ENCODE measurements at places on chromosomes 7 and 10.

GRCh38 chr10:99888622-99889021 is 106.2 kb downstream of the ABCC2 start:
- DNase-seq: no peak

DNA sequence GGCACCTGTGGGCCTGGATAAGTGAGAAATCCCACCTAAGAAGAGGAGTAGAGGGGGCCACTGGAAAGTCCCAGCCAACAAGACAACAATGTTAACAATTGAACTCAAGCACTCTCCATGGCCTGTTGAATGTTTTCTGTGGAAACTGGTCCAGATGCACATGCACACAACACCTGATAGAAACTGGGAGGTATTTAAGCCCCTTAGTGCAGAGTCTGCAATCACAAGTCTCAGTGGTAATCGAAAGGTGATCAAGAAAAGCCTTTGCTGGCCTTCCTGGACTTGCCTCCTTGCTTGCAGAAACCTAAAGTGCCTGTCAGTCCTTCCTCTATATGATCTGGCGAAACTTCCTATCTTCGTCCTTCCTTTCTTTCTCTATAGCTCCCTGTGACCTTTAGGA is 30.6 kb upstream of the HNRNPH3 start:
- no peak for DNase-seq

GRCh38 chr7:73847941-73848723 is 5.8 kb upstream of the METTL27 start:
- no peak for DNase-seq

GRCh38 chr7:44313621-44314031 is 11.8 kb downstream of the CAMK2B start:
- DNase-seq: no peak

GRCh38 chr7:146781352-146782116 is 664.9 kb downstream of the CNTNAP2 start:
- DNase-seq: no peak

DNA sequence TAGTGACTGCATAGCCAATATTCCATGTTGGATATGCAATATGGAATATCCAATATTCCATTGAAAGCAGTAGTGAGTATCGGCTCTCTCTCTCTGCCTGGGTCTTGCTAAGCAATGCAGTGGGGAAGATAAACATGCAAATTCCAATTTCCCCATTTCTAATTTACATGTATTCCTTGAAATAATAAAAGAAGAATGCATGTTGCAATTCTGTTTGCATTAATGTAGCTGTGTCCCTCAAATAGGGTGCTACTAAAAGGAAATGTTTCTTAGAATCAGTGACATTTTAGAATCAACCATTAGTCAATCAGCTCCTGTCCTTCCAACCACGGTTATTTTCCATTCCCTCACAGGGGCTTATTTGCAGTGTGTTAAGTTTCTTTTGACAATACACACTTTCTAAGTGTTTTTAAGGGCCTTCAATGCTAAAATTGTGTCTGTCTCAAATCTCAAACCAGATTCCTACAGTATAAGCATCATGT is 46.7 kb downstream of the AFAP1L2 start:
- no peak for DNase-seq

DNA sequence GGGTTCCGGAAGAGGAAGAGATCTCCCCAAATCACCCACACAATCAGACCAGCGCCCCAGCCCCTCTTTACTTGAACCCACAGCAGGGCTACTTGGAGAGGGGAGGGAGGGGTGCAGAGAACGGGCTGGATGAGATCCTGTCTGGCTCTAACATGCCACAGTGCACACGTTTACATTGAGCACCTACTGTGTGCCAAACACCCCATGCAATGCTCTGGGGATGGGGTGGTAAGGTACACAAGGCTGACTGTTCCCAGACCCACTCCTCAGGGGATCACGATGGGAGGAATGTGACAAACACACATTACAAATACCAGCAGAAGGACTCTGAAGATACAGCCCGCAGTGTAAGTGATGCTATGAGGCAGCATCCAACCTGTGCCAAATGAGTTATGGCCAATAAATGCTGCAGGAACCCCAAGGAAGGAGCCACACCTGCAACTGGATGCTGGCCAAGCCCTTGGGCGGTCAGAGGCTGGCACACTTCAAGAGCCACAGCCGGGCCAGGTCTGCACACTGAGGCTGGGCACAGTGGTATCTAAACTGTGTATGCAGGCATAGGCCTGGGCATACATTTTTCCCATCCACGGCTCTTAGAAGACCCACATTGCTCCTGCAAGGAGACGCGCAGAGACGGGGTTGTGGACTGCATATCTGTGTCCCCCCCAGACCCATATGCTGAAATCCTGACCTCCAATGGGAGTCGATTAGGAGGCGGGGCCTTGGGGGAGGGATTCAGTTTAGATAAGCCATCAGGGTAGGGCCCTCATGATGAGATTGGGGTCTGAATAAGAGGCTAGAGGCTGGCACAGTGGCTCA is 6.4 kb downstream of the SPOCK2 start:
- no peak for DNase-seq

GRCh38 chr10:72730479-72730878 is 38.5 kb downstream of the MCU start:
- no peak for DNase-seq

DNA sequence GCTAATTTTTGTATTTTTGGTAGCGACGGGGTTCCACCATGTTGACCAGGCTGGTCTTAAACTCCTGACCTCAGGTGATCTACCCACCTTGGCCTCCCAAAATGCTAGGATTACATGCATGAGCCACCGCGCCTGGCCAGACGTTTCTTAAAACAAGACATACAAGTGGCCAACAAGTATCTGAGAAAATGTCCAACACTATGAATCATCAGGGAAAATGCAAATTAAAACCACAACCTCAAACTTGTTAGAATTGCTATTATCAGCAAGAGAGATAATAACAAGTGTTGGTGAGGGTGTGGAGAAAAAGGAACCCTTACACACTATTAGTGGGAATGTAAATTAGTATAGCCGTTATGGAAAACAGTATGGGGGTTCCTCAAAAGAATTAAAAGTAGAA is 148.6 kb downstream of the SUGCT start:
- no peak for DNase-seq

- no peak for DNase-seq
These were observed 331.5 kb upstream of the NFE2L3 start for GRCh38 chr7:25820432-25821040.

DNA sequence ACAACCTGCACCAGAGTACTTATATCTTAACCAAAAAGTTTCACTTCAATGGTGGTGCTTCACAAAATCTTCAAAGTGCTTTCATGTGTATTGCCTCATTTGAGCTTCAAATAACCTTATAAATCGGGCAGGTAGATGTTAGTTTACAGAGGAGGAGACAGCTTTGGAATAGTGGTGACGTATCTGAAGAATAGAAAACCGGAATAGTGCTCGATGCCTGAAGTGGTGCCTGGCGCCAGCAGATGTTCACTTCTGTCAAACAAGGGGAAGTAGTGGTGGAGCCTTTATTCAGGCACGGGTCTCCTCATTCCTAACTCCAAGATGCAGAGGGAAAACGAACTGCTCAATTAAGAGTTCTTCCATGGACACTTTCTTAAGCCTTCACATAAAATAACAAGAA is 58.1 kb downstream of the NHLRC2 start:
- DNase-seq: no peak

GRCh38 chr7:26670290-26670689 is 194.1 kb downstream of the SKAP2 start:
- DNase-seq: no peak

DNA sequence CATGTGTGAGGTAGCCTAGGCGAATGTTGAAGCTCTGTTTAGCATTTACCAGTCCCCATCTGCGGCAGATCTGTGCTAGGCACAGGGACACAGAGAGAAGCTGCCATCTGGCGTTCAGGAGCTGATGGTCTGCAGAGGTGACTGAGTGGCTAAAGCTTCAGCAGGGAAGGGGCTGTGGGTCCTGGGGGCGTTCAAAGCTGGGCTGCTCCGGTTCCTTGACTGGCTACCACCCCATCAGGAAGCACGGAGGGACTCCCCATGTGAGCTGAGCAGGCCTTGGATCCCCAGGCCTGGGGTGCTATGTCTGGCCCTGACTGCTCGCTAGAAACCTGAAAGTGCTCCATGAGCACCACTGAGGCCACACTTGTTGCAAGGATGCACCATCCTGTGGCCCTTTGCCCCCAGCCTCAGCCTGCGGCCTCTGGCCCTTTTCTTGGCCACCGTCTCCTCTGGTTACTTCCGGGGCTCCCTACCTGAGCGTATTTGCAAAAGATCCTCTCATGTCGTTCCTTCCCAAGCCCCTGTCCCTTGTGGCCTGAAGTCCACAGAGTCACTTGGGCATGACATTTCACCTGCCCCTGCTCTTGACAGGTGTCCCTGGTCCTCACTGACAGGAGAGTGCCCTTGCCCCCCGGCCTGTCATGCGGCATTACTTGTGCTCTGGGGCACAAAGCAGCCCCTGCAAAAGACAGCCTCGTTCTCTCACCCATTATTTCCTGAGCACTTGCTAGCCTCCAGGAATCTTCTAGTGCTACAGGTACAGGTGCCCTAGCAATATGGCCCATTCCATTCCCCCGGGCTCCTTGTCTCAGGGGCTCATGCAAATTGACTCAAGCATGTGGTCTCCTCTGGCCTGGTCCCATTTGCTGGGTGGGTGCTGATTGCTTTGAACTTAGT is 108.1 kb downstream of the GLRX3 start:
- peak; percentile 43 for DNase-seq

DNA sequence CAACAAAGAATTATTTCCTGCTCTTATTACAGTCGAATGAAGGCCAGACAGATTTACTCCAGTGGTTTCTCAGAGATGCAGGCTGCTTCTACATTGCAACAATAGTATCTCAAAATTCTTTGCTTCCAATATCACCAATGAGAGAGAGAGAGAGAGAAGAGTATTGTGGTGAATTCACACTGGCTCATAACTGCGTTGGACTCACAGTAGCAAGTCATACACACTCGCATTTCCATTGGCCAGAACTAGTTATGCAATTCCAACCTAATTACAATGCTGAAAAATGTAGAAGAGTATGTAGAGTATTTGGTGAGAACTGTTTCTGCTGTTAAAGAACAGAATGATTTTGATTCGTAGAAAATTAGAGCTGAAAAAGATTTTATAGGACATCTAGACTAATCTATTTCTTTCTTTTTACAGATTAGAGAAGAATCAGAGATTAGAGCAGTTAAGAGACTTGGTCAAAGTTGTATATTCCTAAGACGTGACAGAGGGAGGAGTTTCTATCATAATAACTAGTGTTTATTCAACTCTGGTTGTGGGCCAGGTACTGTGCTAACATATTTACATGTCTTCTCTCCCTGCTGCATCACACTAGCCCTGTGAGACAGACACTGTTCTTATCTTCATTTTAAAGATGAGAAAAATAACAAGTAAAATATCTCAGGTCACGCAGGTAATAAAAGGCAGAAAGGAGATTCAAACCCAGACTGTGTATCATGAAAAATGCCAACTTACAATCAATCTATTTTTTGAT is 34.6 kb upstream of the PDK4 start:
- no peak for DNase-seq

- no peak for DNase-seq
These were observed 134.6 kb downstream of the ZNF438 start for GRCh38 chr10:30897048-30897447.

DNA sequence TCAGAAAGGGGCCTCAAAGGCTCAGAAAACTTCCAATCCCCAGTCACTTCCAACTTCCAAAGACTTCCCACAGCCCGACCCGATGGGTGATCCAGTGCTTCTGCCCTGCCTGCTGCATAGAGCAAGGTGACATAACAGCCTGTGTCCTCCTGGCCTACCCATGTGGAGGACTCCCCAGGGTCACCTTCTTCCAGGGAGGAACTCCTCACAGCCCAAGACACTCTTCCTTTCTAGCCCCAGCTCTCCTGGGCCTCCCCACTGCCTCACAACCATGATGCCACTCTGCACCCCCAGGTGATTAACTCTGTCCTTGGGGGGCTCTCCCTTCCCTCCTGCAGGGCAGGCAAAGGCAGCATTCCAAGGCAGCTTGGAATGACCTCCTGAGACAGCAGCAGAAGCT is 158.4 kb upstream of the PDE1C start:
- no peak for DNase-seq

GRCh38 chr10:63197344-63198092 is 64.4 kb downstream of the NRBF2 start:
- DNase-seq: no peak

DNA sequence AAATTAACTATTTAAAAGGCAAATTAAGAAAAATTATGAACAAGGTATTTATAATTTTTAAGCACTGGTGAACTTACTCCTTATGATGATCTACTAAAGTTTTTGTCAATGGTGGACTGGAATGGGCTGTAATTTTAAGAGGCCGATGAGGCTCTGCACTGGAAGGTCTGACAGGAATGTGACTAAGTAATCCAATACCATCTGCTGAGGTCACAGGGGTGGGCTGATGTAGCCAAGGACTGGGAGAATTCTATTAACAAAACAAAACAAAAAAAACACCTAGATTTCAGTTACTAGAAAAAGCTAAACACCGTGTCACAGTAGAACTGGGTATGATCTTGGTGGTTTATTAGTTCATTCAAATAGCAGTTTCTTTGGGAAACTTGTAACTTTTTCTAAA is 75.9 kb downstream of the NRBF2 start:
- no peak for DNase-seq

DNA sequence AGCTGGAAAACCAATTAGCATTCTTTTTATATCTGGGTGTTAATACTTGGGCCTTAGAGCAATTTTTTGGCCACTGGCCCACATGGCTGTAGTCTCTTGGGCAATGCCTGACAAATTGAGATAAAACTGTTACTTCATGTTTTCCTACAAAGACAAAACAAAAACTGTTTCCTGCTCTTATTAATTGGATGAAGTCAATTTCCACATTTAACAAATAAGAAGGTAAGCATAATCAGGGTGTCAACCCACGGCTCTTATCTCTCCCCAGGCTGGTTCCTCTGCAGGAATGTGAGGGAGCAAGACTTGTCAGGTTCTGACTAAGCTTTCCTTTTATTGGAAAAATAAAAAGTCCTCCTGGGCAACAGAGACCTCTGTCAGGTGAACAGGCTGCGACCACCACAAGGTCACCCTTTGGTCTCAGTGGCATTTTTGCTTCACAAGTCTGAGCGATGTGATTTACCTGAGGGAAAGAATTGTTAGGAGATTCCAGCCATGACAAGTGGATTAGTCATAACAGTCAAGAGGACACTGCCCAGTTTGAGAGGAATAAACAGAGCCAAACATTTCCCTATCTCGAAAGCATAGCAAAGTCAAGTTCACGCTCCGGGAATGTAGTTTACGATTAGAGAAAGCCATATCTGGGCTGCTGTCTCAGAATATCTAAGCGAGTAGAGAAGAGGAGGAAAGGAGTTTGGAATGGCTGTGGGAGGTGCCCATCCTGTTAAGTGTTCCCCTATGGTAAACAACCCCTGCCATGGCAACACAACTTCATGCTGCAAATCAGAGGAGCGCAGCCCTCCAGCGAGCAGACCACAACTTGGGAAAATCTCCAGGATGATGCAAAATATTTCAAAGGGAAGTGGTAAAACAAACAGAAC is 144.4 kb downstream of the TES start:
- DNase-seq: peak; percentile 62

DNA sequence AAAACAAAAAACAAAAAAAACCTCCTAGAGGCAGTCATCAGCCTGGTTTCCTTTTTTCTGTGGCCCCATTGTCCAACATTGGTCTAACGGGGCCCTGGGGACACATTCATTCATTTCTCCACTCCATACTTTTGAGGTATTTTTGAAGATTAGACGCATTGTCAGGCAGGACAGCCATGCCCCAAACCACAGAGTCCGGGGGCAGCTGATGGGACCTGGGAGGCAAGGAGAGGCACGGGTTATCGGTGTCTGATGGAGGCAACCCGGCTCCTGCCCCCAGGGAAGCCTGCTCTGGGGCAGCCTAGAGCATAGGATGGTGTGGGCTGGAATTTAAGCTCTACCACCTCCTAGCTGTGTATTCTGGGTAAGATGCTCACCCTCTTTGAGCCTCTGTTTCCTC is 6.5 kb upstream of the RABGEF1 start:
- DNase-seq: no peak

Data from upper lobe of right lung (tissue), 1 donor.